Activated naive CD4-positive, alpha-beta T cell (primary cell): ENCODE measurements at places on chromosomes 16 and 17.
A peak's percentile ranks its signal among the peaks of the same experiment; 100 is the strongest.

DNA sequence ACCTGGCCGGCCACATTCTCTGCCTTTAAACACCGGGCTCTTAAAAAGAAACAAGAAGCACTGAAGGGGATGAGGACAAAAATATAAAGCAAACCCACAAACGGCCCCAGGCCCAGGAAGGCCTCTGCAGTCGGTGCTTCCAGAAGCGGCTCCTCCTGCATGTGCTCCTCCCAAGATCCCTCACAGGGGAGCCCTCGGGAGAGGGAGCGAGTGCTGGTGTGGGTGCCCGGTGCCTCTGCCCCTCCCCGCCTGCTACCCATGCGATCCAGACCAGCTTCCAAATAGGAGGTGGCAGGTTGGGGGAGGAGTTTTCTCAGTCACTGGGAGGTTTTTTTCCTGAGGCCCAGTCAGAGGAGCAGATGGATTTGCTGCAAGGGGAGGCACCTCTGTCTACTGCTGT lies 15.8 kb downstream of the KDM8 start:
- no peak for DNase-seq

- DNase-seq, result no peak
Observed at GRCh38 chr16:79599837-79600637, 500 bp downstream of the MAF start.

DNA sequence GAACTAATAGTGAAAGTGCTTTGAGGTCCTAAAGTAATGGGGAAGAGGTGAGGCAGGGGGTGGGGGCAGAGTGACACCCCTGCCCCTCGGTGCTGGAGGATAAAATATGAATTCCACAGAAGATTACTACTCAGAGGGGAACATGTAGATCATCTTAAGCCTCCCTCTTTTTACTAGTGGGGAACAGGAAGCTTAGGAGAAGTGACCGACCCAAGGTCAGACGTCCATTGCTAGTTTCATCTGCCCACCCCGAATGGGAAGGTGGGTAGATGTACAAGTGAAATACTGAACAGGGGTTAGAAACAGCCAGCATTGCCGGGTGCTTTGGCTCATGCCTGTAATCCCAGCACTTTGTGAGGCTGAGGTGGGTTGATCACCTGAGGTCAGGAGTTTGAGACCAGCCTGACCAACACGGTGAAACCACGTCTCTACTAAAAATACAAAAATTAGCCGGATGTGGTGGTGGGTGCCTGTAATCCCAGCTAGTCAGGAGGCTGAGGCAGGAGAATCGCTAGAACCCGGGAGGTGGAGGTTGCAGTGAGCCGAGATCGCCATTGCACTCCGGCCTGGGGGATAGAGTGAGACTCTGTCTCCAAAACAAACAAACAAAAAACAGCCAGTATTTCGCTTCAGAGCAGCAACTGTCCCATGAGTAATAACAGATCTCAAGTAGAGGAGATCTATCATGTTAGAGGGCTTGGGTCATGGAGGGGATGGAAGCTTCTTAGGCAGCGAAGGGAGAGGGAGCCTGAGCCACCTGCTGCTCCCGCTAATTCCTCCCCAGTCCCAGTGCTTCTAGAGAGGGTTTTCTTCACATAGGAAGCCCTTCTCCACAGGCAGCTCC lies 1.2 kb upstream of the NR1D1 start:
- no peak for DNase-seq

GRCh38 chr17:27862004-27862403 lies 31.2 kb downstream of the LYRM9 start:
- no peak for DNase-seq

DNA sequence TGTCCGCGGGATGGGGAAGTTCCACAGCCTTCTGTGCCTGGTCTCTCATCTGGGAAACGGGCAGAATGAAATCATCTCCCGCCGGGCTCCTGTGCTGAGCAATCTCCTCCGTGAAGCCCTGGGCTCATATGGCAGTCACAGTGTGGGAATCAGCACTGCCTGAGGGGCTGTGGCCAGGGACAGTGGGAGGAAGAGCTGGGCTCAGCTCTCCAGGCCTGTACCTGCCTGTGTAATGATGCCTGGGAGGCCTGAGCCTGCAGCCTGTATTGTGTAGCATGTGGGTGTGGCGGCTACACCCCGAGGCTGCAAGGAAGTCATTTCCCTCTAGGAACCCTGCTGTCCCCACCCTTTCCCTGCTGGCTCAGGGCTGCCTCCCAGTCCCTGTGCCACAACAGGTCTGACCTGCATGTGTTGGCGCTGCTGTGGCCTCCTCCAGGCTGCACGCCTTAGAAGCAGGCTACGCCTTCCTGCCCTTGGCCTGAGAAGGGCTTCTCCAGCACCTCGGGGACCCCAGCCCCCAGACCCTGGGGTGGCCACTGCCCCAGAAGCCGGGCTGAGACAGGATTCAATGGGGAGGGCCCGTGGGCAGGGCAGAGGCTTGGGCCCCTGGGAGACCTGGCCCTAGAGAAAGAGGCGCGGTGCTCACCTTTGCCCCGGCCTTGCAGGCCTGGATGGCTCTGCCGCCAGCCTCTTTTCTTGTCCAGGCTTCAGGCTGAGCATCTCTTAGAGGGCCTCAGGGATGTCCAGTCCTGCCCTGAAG lies 2.1 kb downstream of the ITGB4 start:
- DNase-seq, result no peak

- no peak for DNase-seq
Observed at GRCh38 chr16:55055262-55055661, 124.6 kb downstream of the IRX5 start.

DNA sequence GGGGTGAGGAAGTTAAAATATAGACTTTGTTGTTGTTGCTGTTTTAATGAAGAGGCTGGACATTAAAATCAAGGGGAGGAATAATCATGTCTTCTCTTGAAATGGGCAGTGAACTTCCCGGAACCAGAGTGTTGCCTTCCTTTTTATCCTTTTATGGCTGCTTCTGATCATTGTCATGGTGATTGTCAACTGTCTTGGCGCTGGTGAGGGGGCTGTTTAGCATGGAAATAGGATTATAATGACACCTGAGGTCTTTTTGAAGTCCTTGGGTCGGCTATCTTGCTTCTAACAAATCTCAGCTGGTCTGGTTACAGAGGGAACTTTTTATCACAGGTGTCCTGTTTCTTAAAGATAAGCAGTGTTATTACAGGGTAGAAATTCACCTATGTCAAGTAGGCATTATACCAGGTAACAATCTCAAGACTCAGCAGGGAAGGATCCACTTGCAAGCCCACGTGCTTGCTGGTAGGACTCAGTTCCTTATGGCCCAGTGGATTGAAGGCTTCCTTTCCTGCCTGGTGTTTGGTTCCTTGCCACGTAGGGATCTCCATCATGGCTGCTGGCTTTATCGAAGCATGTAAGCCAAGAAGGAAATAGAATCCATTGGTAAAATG lies 349.3 kb downstream of the WWOX start:
- no peak for DNase-seq

GRCh38 chr17:7931709-7932482 lies at the start of the genes CNTROB and TRAPPC1:
TSS of gene CNTROB (plus strand) at chr17:7932206. CDS start at chr17:7933080, 874 bp downstream.
TSS of gene TRAPPC1 (minus strand) at chr17:7931946. CDS start at chr17:7931829, 117 bp downstream.
- peak; percentile 97 for DNase-seq

GRCh38 chr16:48165961-48166578 lies 10.3 kb upstream of the ABCC12 start:
- DNase-seq, result no peak

GRCh38 chr16:25109643-25110042 lies 1.9 kb upstream of the LCMT1 start:
- DNase-seq, result no peak

- DNase-seq, result no peak
Observed at GRCh38 chr16:4345836-4346781, 5.0 kb downstream of the PAM16 start.

DNA sequence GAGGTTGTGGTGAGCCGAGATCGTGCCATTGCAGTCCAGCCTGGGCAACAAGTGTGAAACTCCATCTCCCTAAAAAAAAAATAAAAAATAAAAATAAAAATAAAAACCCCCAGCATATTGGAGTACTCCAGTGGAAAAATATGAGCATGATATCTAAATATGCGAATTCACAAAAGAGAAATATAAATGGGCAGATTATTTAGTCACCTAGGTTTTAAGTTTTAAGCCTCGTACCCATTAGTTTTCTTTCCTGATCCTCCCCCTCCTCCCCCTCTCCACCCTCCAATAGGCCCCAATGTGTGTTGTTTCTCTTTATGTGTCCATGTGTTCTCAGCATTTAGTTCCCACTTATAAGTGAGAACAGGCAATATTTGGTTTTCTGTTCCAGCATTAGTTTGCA lies 62.3 kb downstream of the GP2 start:
- DNase-seq, result no peak

- DNase-seq, result no peak
Observed at GRCh38 chr17:10875430-10875851, 37.6 kb upstream of the PIRT start.

DNA sequence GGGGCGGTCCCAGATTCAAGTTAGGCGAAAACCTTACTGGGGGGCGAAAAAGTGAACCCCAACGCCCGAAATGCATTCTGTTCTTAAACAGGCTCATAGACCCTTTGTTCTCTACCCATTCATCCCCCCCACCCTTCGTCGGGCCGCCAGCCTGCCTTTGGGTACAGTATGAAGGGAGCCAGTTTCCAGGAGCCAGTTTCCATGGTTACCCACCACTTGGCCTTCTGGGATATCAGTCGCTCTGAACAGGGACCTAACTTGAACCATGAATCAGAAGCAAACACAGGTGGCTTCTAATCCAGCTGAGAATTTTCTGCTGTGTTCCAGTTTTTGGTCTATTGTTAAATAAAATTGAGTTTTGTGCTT lies 532 bp downstream of the DHX40 start:
- DNase-seq, result peak; percentile 26

- DNase-seq, result no peak
Observed at GRCh38 chr17:72567774-72568173, 447.0 kb downstream of the SOX9 start.
